ENCODE measurements at places on chromosomes 6 and 20.

DNA sequence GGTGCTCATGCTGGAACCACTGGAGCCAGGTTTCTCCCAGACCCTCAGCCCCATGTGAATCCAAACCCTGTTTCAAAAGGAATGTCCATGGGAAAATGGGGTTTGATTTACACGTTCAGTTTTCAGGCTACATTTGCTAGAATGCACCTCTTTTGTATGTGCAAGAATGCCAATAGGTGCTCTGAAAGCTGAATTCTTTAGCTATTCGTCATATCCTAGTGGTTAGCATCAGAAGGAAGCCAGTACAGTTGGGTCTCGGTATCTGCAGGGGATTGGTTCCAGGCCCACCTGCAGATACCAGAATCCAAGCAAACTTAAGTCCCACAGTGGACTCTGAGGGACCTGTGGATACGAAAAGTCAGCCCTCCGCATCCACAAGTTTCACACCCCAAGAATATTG lies 93.4 kb downstream of the UST start:
- DNase-seq: no peak

DNA sequence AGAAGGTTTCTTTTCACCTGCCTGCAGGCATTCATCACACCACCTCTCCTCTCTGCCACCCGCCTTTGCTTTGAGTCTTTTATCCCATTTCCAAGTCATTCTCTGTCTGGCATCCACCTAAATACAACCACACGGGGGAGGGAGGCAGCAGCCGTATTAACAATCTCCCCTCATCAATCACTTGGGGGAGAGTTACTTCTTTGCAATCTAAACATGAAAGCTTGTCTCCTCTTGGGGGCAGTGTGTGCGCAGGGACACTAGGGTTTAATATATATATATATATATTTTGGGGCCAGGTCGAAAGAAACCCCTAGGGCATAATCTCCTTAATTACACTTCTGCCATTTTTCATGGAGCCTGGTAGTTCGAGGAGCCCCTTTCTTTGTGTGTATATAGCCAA lies 214.5 kb downstream of the TSHZ2 start:
- DNase-seq: no peak

DNA sequence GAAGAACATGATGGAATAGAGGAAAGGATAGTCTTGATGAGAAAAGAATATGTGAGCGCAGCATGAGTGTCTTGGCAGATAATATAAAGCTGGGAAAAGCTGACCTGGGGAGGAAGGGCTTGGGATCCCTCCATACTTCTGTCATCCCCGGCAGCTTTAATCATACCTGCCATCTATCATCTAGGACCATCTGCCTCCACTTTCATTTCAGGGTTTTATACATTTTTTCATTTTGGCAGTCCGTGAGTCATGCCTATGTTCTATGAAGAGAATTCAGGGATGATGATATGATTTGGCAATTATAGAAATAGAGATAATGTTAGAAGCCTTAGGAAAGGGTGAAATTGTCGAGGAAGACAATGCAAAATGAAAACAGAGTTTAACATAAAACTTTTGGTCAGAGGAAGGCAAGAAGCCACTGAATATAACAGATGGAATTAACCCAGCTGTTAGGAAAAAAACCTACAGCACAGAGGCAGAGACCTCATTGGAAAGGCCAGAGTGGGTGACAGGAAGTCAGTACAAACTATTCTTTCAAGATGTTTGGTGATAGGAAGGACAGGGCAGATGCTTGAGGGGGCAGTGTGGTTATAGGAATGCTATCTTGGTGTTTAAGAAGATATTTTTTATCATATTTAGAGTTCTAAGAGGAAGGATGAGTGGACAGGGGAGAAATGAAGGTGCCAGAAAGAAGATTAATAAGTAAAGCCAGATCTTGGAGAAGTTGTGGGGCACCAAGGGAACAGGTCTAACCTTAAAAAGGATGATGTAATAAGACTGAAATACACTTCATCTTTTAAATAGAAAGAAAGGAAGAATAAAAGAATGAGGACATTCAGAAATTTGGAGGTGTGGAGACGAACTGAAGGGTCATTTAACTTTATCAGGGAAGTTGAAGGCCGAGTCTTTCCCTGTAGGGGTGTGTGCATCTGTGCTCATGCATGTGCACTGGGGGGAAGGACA lies 37.8 kb downstream of the MARCKS start:
- DNase-seq: no peak

DNA sequence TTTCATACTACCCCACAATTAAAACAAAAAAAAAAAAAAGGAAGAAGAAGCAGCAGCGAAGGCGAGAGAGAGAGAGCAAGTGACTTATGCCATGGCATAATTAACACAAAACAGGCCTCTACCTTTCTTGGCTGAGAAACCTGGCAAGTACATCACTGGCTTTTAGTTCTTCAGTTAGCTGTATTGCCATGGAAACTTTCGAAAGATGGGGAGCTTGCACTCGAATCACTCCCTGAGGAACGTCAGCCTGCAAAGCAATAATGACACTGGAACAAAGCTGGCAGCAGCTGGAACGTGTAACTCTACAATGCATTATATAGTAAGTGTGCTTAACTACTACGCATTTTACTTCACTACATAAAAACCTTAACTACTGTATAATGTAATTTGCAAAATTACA lies 126.1 kb downstream of the ARHGAP18 start:
- DNase-seq: no peak
